ENCODE measurements at places on chromosomes 1 and 21.
A peak's percentile ranks its signal among the peaks of the same experiment; 100 is the strongest.

DNA sequence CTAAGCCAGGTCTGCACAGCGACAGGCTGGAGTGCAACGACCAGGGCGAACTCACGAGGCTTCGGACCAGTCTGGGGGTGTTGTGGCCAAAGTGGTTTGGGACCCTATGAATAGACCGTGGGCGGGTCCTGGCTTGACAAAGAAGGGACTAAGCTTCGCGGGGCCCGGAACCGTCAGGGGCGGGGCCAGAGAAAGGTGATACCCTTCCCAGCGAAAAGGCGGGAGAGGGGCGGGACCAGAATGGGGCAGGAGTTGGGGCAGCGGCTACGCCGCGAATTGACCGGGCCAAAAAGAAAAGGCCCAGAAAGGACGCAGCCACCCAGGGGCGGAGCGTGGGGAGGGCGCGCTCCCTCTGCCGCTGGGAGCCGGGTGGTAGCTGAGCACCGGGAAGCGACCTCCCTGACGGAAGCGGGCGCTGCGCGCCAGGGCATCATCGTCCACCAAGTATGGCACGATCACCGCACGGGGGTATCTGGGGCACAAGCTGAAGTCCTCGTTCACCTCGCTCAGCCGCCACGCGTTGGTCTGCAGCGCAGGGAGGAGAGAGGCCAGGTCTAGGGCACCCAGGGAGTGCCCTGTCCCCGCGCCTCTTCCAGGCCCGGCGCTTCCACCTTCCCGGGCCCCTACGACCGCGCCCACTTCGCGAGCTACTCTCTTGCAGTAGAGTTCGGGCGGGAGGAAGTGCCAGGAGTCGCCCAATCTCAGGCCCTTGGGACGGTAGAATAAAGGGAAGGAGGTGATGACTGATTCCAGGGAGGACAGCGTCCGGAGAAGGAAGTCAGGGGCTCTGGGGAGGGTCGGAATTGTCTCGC is 6.7 kb upstream of the FAM167B start:
- peak overlapping the region; percentile 77 for H3K27ac ChIP-seq
- no peaks in the 10 kb centered on the region for H3K27me3 ChIP-seq
- peaks cover 18% of the 10 kb centered on the region for H3K4me1 ChIP-seq
- peak overlapping the region; percentile 60 for H3K4me3 ChIP-seq

DNA sequence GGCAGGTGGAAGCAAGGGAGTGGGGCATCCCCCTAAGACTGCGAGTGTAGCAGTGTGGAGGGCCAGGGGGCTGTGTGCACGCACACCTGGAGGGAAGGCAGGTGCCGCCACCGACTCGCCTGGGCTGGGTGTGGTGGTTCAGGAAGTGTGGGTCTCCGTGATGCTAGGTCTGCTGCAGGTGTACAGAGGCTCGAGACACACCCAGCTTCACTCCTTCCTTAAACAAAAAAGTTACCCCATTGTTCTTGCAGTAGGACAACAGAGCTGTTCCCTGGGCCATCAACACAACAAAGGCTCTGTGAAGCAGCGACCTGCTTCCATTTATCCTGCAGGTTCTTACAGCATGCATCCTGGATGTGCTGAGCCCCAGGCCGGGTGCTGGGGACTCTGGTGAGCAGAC is 100.4 kb upstream of the TMEM51 start:
- no peaks in the 10 kb centered on the region for H3K4me1 ChIP-seq
- H3K27ac ChIP-seq = no peak overlapping the region
- H3K4me3 ChIP-seq = no peak overlapping the region
- H3K27me3 ChIP-seq = no peaks in the 10 kb centered on the region
- peaks cover 15% of the 10 kb centered on the region for H3K36me3 ChIP-seq

DNA sequence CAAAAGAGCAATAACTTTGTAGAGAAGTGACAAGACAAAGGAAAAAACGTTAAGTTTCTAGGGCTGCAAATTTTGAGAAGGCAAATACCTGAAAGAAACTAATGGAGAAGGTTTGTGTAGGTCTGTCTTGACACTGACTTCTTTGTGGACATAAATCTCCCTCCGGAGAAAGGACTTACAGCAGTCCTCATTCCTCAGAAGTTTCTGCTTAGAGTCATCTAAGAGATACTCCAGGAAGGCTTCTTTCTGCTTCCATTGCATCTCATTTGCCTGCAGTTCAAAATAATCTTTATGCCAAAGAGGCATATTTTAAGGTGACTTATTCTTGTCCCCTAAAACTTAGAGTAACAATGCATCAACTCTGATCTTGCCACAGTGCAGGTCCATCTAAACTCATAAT is 4.4 kb upstream of the C4BPB start:
- no peak overlapping the region for H3K4me3 ChIP-seq
- H3K27ac ChIP-seq = no peak overlapping the region
- H3K36me3 ChIP-seq = no peaks in the 10 kb centered on the region
- no peaks in the 10 kb centered on the region for H3K4me1 ChIP-seq
- H3K27me3 ChIP-seq = no peaks in the 10 kb centered on the region

DNA sequence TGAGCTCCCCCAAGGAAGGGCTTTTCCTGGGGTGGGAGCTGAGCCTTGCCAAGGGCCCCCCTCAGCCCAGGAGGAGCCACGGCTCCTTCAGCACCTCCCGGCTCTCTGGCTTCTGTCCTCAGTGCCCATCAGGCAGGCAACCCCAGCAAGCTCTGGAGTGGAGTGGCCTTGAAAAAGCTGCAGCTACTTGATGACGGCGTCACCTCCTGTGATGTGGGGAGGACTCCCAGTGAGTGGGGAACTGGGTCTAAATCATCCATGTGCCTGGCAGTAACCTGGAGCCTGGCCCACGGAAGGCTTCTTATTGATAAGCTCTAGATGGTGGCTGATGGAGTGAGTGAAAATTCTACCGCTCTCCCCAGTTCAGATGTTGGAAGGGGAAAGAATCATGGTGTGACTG is 114.4 kb downstream of the TMEM53 start:
- H3K4me1 ChIP-seq = no peaks in the 10 kb centered on the region
- H3K27ac ChIP-seq = no peak overlapping the region
- peaks cover 70% of the 10 kb centered on the region for H3K27me3 ChIP-seq
- H3K36me3 ChIP-seq = no peaks in the 10 kb centered on the region
- DNase-seq = no peak

- no peak overlapping the region for H3K4me3 ChIP-seq
- H3K4me1 ChIP-seq = no peaks in the 10 kb centered on the region
- peaks cover 15% of the 10 kb centered on the region for H3K36me3 ChIP-seq
- H3K27ac ChIP-seq = no peak overlapping the region
These were observed 42.3 kb downstream of the SASS6 start for GRCh38 chr1:100090471-100090870.

GRCh38 chr1:15083578-15083977 is 70.0 kb upstream of the TMEM51 start:
- H3K36me3 ChIP-seq = no peaks in the 10 kb centered on the region
- peaks cover 5% of the 10 kb centered on the region for H3K4me1 ChIP-seq
- H3K27ac ChIP-seq = no peak overlapping the region
- DNase-seq = no peak
- H3K27me3 ChIP-seq = no peaks in the 10 kb centered on the region

DNA sequence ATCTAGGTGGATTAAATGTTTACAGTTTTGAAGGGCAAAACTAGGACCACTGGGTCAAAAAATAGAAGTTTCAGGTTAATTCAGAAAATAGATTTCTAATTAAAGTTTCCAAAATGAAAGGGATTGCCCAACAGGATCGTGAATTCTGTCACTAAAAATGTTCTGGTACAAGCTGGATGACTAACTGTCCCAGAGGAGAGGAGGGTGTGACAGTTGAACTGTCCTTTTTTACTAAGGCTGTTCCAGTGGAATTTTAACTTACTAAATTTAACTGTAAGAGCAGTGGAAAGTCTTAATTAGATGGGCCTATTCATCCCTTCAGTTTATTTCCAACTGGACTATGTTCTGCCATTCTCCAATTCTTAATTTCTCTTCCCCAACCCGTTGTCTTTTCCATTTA is 7.2 kb downstream of the SNX7 start:
- peak overlapping the region; percentile 4 for H3K4me3 ChIP-seq
- no peaks in the 10 kb centered on the region for H3K27me3 ChIP-seq
- peak overlapping the region; percentile 46 for H3K27ac ChIP-seq
- peak; percentile 29 for DNase-seq
- no peaks in the 10 kb centered on the region for H3K36me3 ChIP-seq

DNA sequence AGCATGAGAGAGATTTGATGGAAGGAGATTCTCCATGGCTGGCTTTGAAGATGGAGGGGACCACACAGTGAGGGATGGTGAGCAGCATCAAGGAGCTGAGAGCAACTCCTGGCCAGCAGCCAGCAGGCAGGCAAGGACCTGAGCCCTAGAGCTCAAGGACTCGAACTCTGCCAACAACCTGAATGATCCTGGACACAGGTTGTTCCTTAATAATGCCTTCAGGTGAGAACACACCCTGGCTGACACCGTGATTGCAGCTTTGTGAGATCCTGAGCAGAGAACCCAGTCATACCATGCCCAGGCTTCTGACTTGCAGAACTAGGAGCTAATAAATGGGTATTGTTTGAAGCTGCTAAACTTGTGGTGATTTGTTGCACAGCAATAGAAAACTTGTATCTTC is 183.1 kb downstream of the LMX1A start:
- H3K27ac ChIP-seq = no peak overlapping the region
- no peak for DNase-seq
- H3K27me3 ChIP-seq = no peaks in the 10 kb centered on the region
- no peaks in the 10 kb centered on the region for H3K36me3 ChIP-seq

- H3K27me3 ChIP-seq = no peaks in the 10 kb centered on the region
- H3K36me3 ChIP-seq = no peaks in the 10 kb centered on the region
- DNase-seq = no peak
- no peak overlapping the region for H3K27ac ChIP-seq
- H3K4me1 ChIP-seq = no peaks in the 10 kb centered on the region
- H3K4me3 ChIP-seq = no peak overlapping the region
These were observed 22.3 kb downstream of the KCND3 start for GRCh38 chr1:111967067-111967690.

DNA sequence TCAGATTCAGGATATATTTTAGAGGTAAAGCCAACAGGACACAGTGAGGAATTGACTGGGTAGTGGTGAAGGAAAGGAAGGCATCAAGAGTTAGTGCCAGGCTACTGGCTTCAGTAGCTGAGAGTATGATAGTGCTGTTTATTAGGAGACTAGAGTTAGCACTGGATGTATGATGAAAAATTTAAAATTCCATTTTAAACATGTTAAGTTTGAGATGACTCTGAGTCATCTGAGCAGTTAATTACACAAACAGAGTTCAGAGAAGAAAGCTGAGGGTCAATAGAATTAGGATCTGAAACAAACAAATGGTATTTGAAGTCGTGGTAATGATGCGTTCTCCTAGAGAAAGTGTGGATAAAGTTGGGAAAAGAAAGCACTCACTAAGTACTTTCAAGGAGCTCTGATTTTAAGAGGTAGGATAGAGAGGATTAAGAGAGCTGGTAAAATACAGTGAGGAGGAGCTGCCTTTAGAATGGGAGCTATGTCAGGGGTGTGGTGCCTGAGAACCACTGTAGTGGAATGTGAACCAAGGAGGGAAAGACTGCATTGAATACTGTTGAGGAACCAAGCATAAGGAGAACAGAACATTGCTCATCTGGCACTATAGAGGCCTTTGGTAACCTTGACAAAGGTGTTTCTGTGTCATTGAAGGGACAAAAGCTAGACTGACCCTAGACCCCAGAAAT is 21.7 kb upstream of the SHCBP1L start:
- DNase-seq = no peak
- no peaks in the 10 kb centered on the region for H3K4me1 ChIP-seq
- no peaks in the 10 kb centered on the region for H3K27me3 ChIP-seq
- no peaks in the 10 kb centered on the region for H3K36me3 ChIP-seq

GRCh38 chr1:211951856-211952255 is 83.5 kb downstream of the INTS7 start:
- no peak overlapping the region for H3K27ac ChIP-seq
- no peaks in the 10 kb centered on the region for H3K27me3 ChIP-seq
- DNase-seq = no peak
- no peak overlapping the region for H3K4me3 ChIP-seq

GRCh38 chr1:153659175-153659534 is 652 bp downstream of the SNAPIN start:
- peak overlapping the region; percentile 88 for H3K27ac ChIP-seq
- no peak for DNase-seq

GRCh38 chr1:18978706-18979105 is 22.2 kb upstream of the IFFO2 start:
- no peak for DNase-seq
- peaks cover under 1% of the 10 kb centered on the region for H3K27me3 ChIP-seq
- no peak overlapping the region for H3K4me3 ChIP-seq
- H3K4me1 ChIP-seq = no peaks in the 10 kb centered on the region
- H3K36me3 ChIP-seq = no peaks in the 10 kb centered on the region
- H3K27ac ChIP-seq = no peak overlapping the region

- H3K36me3 ChIP-seq = no peaks in the 10 kb centered on the region
- no peaks in the 10 kb centered on the region for H3K4me1 ChIP-seq
- H3K4me3 ChIP-seq = no peak overlapping the region
These were observed 40.1 kb downstream of the MAST2 start for GRCh38 chr1:45843474-45843905.

GRCh38 chr1:48675251-48675650 is 101.4 kb downstream of the BEND5 start:
- no peak overlapping the region for H3K27ac ChIP-seq
- H3K4me1 ChIP-seq = peaks cover 8% of the 10 kb centered on the region
- H3K36me3 ChIP-seq = no peaks in the 10 kb centered on the region
- no peak overlapping the region for H3K4me3 ChIP-seq
- no peaks in the 10 kb centered on the region for H3K27me3 ChIP-seq

GRCh38 chr1:165253818-165254254 is 102.7 kb downstream of the LMX1A start:
- peaks cover 7% of the 10 kb centered on the region for H3K4me1 ChIP-seq
- H3K27me3 ChIP-seq = no peaks in the 10 kb centered on the region
- no peaks in the 10 kb centered on the region for H3K36me3 ChIP-seq
- H3K4me3 ChIP-seq = no peak overlapping the region

- H3K27ac ChIP-seq = no peak overlapping the region
- no peaks in the 10 kb centered on the region for H3K36me3 ChIP-seq
- no peak for DNase-seq
- H3K4me1 ChIP-seq = no peaks in the 10 kb centered on the region
- no peaks in the 10 kb centered on the region for H3K27me3 ChIP-seq
These were observed 126.9 kb downstream of the MATN1 start for GRCh38 chr1:30596470-30596869.

GRCh38 chr1:231236938-231237337 is 4.1 kb upstream of the GNPAT start:
- peaks cover 52% of the 10 kb centered on the region for H3K36me3 ChIP-seq
- no peak for DNase-seq
- H3K27ac ChIP-seq = no peak overlapping the region

DNA sequence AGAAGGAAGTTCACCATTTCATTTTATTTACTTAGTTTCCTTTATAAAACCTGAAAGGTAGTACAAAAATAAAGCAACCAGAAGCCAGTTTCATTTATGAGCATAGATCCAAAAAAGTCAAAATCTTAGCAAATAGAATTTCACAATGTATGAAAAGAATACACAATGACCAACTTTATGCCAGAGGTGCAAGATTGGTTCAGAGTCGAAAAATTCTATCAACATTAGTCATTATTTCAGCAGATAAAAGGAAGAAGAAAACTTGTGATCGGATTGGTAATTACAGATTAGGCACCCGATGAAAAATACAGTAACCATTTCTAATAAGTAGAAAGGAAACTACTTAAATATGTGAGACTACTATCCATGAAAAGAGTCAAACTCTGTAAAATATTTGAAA is 89.1 kb downstream of the ITSN1 start:
- no peaks in the 10 kb centered on the region for H3K36me3 ChIP-seq
- no peak for DNase-seq
- no peaks in the 10 kb centered on the region for H3K4me1 ChIP-seq
